ENCODE measurements at places on chromosomes 4 and X.

GRCh38 chrX:81336455-81337152 lies 134.7 kb downstream of the SH3BGRL start:
- no peak for DNase-seq

DNA sequence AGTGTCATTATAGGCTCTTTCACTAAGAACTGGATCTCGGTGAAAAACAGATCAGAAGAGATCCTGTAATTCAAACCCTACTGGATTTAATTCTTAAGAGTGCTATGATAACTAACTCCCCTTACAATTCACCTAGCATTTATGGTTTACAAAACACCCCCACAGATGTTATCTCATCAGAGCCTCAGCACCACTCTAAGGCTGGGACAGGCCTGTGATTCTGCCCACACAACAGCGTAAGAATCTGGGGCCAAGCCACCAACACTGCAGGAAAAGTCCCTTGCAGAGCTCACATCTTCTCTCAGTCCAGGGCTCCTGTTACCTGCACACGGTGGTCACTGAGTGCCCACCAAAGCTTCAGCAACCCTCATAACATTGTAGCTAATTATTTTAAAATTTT lies 8.9 kb downstream of the MFAP3L start:
- no peak for DNase-seq

DNA sequence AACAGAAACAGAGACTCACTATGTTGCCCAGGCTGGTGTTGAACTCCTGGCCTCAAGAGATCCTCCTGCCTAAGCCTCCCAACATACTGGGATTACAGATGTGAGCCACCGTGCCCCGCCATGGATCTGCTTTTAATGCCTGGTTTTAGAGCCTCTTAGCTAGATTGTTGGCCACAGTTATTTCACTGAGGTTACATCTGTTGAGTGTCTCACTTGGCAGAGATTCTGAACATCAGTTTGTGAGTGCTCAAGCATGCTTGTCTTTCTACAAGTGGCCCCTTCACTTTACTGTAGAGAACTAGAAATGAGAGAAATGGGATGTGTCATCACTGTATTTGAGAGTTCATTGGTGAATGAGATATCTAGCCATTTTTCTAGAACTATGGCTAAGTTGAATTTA lies 218.5 kb downstream of the APBB2 start:
- DNase-seq, result no peak

- DNase-seq, result no peak
These were observed 343.6 kb downstream of the SPRY1 start for GRCh38 chr4:123740236-123740635.

- peak; percentile 21 for DNase-seq
These were observed 31.3 kb downstream of the SUPT20HL2 start for GRCh38 chrX:24282381-24283126.

DNA sequence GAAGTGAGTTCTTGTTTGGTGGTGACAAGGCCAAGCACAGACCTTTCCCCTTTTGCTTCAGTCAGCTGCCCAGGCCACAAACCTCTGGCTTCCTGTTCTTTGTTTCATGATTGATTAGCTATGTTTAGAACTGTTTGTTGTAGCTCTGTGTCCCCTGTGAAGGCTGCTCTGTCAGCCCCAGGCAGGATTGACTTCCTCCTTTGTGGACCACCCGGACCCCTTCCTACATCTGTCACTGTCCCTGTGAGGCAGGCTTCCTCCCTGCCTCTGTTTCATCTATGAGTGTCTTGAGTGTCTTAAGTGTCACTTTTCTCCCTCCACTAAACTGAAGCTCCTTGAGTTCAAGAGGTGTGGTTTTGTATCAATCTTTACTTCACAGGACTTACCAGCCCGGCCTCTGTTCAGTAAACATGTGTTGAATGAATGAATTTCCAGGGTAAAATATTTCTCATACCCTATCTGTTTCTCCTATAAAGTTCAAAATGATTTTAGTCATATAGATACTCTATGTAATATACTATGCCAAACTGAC lies 83.5 kb downstream of the ZNF674 start:
- no peak for DNase-seq

DNA sequence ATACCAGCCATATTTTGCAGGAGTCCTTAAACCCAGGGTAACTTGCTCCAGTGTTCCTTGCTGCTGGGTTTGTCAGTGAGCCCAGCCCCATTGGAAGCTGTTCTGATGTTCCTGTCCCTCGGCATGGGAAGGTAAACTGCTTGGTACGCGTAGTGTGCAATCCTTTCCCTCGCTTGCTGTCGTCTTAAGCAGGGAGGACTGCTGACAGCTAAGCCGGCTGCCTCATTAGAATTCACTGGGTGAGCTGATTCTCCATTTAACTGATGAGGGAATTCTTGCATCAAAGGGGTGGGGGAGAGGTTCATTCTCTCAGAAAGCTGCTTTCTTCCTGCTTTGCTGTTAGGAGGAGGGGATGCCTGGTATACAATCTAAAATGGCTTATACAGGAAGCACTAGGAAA lies 164.6 kb downstream of the MID1IP1 start:
- DNase-seq, result no peak

DNA sequence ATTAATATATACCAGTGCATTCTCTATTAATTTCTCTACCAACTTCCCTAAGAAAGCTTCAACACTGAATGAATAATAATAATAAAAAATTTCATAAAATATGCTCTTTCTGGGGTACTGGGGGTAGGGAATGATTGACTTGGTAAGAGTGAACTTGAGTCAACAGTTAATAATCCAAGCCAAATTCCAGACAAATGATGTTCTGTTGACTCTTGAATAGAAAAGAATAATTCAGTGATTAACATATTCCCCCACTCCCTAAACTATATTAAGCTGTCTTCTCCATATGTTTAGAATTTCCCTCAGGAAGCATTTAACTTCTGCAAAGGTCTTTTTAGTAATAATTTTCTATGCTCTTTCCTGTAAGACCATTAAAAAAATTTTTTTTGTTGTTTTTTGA lies 12.3 kb downstream of the PGRMC2 start:
- DNase-seq, result no peak

DNA sequence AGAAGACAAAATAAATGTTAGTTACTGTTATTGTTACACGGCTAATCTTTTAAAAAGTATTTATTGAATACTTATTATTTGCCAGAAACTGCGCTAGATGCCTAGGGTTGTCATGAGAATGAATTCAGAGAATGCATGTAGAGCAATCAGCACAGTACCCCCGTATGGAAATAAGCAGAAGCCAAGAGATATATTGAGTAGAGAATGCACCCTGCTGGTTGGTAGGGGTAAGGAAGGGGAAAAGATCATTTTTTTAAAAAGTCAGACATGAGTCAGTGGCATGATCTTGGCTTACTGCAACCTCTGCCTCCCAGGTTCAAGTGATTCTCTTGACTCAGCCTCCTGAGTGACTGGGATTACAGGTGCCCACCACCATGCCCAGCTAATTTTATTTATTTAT lies 13.1 kb upstream of the DRP2 start:
- DNase-seq, result peak; percentile 17

DNA sequence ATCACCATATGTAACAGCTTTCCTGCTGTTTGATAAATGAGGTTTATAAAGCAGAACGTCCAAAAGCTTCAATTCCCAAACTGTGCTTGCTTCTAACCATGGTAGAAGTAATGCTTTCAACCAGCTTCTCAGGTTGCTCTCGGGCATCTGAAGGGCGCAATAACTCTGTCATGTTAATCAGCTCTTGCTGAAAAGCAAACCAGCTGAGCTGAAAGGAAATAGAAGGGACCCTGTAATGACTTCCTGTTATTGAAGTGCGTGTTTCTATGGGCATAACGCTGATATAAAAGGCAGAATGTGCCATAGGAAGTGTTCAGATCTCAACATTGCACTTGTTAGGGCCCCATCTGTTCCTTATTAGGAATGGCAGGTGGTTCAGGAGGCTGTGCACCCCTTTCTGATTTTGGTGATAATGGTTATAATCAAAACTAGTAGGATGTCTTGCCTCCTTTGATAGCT lies 21.2 kb downstream of the HERC3 start:
- DNase-seq, result peak; percentile 52

DNA sequence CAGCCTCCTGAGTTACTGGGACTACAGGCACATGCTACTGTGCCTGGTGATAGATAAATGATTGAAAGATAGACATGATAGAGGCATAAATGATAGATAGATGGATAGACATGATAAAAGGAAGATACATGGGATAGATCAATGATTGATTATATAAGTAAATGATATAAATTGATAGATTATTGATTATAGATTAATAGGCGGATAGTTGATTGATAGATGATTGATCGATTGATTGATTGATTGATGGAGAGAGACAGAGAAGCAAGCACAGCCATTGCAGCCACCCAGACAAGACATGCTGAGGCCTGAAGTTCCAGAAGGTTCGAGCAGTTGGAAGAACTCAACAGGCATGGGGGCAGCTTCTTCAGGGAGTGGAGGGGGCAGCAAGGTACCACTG lies 17.7 kb upstream of the PLXNB3 start:
- no peak for DNase-seq

DNA sequence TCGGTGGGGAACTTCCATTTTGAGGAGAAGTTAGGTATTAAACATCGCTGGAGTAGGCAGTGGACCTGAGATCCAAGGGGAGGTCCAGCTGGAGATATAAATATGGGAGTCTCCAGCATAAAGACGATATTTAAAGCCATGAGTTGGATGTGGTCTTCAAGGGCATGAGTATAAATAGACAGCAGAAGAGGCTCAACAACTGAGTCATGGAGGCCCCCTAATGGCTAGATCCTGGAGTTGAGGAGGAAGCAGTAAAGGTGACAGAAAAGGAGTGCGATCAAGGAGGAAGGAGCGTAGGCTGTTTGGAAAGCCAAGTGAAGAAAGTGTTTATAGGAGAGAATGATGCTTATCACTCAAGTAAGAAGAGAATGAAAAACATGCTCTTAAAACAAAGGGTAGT lies 18.1 kb upstream of the APBB2 start:
- no peak for DNase-seq

DNA sequence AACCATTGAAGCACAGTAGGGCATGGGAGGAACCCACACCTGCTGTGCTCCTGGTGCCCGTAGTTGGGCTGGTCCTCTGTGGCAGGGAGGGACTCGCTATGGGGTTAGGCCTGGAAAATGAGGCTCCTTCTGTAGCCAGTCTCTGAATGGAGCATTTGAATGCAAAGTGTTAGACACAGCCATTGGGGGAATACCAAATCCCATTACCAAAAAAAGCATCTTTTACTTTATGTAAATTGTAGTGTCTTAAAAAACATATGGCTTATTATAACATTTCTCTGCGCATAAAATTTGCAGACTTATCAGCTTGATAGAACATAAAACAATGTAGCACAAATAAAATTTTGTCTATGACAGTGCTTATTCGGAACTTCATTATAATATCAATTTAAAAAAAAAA lies 129.2 kb upstream of the PDLIM3 start:
- DNase-seq, result no peak

DNA sequence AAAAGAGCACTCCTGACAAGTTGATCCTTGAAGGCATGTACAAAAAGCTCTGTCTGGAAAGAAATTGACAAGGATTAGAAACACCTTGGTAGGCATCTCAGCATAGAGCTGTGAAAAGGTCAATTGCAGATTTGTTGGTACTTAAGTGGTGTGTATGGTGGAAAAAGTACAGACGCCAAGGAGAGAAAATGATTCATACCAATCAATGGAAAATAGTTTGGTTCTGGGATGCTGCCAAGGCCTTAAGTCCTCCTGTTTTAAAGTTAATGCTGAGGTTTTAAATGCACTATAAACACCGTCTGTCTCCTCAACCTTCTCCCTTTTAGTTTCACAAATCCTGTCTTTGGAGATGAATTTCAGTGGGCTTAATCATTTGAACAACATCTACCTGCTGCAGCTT lies 524.1 kb downstream of the IL15 start:
- no peak for DNase-seq

DNA sequence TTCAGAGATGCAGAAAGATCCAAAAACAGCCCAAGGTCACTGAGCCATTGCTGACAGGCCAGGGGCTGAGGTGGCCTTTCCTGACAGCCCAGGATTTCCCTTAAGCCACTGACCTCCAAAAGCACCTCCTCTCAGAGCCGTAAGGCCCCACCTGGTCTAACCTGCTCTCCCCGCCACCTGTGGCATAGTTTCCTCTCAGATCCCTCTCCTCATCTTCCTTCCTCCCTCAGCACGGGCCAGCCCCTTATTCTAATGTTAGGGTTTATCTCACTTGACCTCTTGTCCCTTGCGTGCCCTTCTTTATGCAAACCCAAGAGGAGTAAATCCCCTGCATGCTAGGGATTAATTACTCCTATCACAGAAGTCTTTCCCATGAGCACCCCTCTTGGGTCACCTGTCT lies 113.0 kb downstream of the RBM47 start:
- no peak for DNase-seq

- no peak for DNase-seq
These were observed 29.9 kb upstream of the UBE2NL start for GRCh38 chrX:143854006-143854405.

DNA sequence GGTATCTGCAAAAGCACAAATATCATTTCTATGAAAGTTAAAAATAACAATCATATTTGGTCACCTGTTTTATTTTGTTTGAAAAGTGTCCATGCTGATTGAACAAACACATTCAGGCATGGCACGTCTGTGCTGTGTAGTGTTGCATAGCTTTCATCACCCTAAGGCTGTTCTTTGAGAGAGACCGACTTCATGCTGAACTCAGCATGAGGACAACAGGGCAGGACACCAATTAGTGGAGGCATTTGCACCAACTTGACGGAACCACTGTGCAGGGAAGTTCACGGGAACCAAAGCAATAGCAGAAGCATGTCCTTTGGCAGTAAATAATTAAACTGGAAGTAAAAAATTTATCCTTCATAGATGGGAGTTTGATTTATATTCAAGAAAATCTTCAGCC lies 158.4 kb upstream of the SLC7A11 start:
- peak; percentile 36 for DNase-seq

DNA sequence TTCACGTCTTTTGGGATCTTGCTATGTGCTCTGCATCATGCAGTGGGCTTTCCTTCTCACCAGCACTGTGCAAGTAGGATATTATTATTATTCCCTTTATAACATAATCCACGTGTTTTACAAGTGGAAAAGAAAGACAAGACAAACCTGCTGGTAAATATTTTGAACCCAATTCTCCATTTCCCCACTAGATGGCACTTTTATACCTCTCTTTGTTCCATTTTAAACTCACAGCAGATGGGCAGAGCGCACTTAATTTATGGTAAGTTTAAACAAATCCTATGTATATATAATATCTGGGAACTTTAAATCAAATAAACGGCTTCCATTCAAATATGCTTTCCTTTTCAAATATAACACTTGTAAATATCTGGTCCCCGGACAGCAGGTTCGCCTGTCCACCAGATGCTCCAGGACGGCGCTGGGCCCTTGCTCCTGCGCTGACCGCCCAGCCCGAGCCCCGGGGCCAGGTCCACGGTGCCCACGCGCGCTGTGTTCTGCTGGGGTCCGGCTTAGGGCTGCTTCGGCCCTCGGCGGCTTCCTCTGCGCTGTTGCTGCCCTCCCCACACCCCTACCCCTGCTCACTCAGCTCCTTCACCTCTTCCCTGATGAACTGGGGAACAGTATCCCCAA lies 31.1 kb downstream of the F11 start:
- peak; percentile 3 for DNase-seq

GRCh38 chr4:91345632-91346031 lies 958.1 kb upstream of the GRID2 start:
- DNase-seq, result no peak

GRCh38 chrX:18855919-18856644 lies 127.8 kb downstream of the PHKA2 start:
- DNase-seq, result peak; percentile 36

GRCh38 chr4:119652998-119653397 lies 24.4 kb upstream of the PDE5A start:
- no peak for DNase-seq

GRCh38 chr4:139887962-139888735 lies 222.5 kb downstream of the MGST2 start:
- DNase-seq, result no peak

- DNase-seq, result no peak
These were observed 1.9 kb downstream of the SOWAHD start for GRCh38 chrX:119760026-119760877.
